ENCODE measurements at places on chromosomes 2 and 18. TPM values are rescaled to one million over a fixed set of nuclear protein-coding genes. Genes with fewer than 3 reads are reported as not detected.

C2orf72 gene
- total RNA-seq: 0.65 TPM

SLC9A4 gene
- total RNA-seq: not detected

GNAL gene
- total RNA-seq: 3.7 TPM

GRCh38 chr2:119707117-119708087 is 28.4 kb downstream of the TMEM177 start:
- H3K4me3 ChIP-seq: no peak overlapping the region
- H3K27ac ChIP-seq: no peak overlapping the region
- no peak for DNase-seq
- H3K27me3 ChIP-seq: no peaks in the 10 kb centered on the region
- H3K4me1 ChIP-seq: no peaks in the 10 kb centered on the region

DNA sequence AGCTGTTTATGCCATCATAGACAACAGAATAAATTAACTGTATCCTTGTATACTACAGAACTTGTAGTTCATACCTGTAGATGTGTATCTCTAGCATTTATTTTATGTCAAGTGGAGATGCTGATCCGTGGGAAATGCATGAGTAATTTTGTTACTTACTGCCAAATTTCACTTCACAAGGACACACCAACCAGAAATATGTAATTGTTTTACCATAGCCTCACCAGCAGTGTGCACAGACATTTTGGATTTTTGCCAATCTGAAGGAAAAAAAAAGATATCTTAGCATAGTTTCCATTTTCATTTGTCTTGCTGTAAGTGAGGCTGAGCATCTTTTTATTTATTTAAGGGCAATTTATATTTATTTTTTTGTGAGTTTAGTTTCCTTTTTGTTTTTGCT is 265.1 kb upstream of the OSR1 start:
- H3K4me1 ChIP-seq: no peaks in the 10 kb centered on the region
- no peak overlapping the region for H3K27ac ChIP-seq
- H3K4me3 ChIP-seq: no peak overlapping the region
- DNase-seq: no peak
- H3K36me3 ChIP-seq: no peaks in the 10 kb centered on the region

GRCh38 chr2:63667132-63667700 is 78.5 kb downstream of the MDH1 start:
- H3K4me1 ChIP-seq: no peaks in the 10 kb centered on the region
- H3K27me3 ChIP-seq: no peaks in the 10 kb centered on the region
- peak; percentile 72 for DNase-seq

- H3K27me3 ChIP-seq: no peaks in the 10 kb centered on the region
- peaks cover 5% of the 10 kb centered on the region for H3K4me1 ChIP-seq
- H3K36me3 ChIP-seq: no peaks in the 10 kb centered on the region
- DNase-seq: no peak
Measured at GRCh38 chr18:26458526-26459232, 89.7 kb downstream of the KCTD1 start.
